Mucosa of gallbladder (tissue), 1 donor: ENCODE measurements at places on chromosomes 6 and 20. TPM values are rescaled to one million over a fixed set of nuclear protein-coding genes. Genes with fewer than 3 reads are reported as not detected.

DNA sequence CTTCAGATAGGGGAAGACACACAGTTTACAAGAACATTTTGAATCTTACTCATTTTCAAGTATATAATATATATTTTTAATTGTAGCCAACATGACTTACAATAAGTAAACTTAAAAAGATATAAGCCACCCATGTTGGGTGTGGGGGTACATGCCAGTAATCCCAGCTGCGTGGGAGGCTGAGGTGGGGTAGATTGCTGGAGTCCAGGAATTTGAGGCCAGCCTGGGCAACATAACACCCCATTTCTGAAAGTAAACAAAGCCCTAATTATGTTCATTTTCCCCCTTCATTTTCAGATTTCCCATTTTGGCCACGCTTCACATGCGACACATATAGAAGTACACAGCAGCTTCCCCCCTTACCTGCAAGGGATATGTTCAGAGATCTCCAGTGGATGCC is 30.5 kb downstream of the SERPINB6 start:
- DNase-seq: peak; percentile 1

Gene PRL
- total RNA-seq: not detected

Gene KIAA0408
- total RNA-seq: 6.8 TPM

- DNase-seq: no peak
Observed at GRCh38 chr6:36519352-36519751, 27.9 kb downstream of the STK38 start.

DNA sequence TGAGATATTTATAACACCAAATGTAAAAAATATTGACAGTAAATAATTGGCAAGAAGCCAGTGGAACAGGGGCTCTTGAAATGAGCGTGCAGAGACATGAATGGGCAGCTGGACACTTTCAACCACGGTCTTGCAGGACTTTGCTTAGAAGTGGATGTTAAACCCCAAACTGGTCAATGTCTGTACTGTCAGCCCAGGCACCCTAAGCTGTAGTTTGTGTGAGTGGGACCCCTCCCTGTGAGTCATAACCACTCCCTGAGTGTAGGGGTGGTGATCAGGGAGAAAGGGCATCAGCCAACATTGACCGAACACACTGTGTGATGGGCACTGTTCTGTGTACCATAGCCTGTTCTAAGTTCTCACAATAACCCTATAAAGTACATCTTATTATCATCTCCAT is 108.6 kb downstream of the FIG4 start:
- DNase-seq: no peak

Gene KCNK16
- total RNA-seq: not detected

GRCh38 chr6:150866991-150867501 is 1.5 kb downstream of the MTHFD1L start:
- DNase-seq: no peak

Gene CNR1
- 3.7 TPM for total RNA-seq

- no peak for DNase-seq
Observed at GRCh38 chr6:51541847-51542246, 545.6 kb downstream of the PKHD1 start.

Gene MTFR2
- 0.58 TPM for total RNA-seq

Gene BCAS1
- 13.2 TPM for total RNA-seq

Gene KDM1B
- 22.6 TPM for total RNA-seq

Gene SYCP2L
- total RNA-seq: 0.37 TPM

Gene FLRT3
- 33.2 TPM for total RNA-seq
